Uterine smooth muscle cell (primary cell): ENCODE measurements at places on chromosomes 2 and 18. TPM values are rescaled to one million over a fixed set of nuclear protein-coding genes. Genes with fewer than 3 reads are reported as not detected.

NEUROD1 gene
- total RNA-seq: not detected in 2 replicates

SERPINB10 gene
- 0.25 and 1.00 TPM in 2 replicates for total RNA-seq

PDE1A gene
- 11.5 and 20.0 TPM in 2 replicates for total RNA-seq

SCN1A gene
- total RNA-seq: 0.11 and 0.75 TPM in 2 replicates

SPTBN1 gene
- 241 and 243 TPM in 2 replicates for total RNA-seq

DSG2 gene
- 22.2 and 30.1 TPM in 2 replicates for total RNA-seq

FRZB gene
- 0.11 and 0.12 TPM in 2 replicates for total RNA-seq

IL36A gene
- total RNA-seq: not detected in 2 replicates

SPIRE1 gene
- 34.0 and 40.9 TPM in 2 replicates for total RNA-seq

DCDC2C gene
- 0.37 TPM in 1 of 2 replicates, not detected in the other for total RNA-seq

RGPD4 gene
- total RNA-seq: not detected in 2 replicates

ALK gene
- total RNA-seq: under 0.01 TPM in 1 of 2 replicates, not detected in the other

ARMC9 gene
- total RNA-seq: 89.6 and 150 TPM in 2 replicates

TUBA3E gene
- not detected in 2 replicates for total RNA-seq

CYP27C1 gene
- total RNA-seq: not detected in 2 replicates

CEBPZ gene
- total RNA-seq: 59.6 and 81.5 TPM in 2 replicates

RAD51AP2 gene
- 0.11 TPM in 1 of 2 replicates, not detected in the other for total RNA-seq

GAREM1 gene
- 1.00 and 2.4 TPM in 2 replicates for total RNA-seq

CAMKMT gene
- total RNA-seq: 7.1 and 7.6 TPM in 2 replicates

ST6GAL2 gene
- 0.11 and 0.25 TPM in 2 replicates for total RNA-seq

LIMS4 gene
- total RNA-seq: 10.0 and 12.5 TPM in 2 replicates

ARID5A gene
- total RNA-seq: 11.0 and 11.8 TPM in 2 replicates
